ENCODE measurements at places on chromosomes 12 and 14.
A peak's percentile ranks its signal among the peaks of the same experiment; 100 is the strongest.

- no peak for DNase-seq
These were observed 97.1 kb downstream of the MYF5 start for GRCh38 chr12:80813820-80814219.

GRCh38 chr12:20314328-20314727 lies 54.0 kb upstream of the PDE3A start:
- DNase-seq = no peak

DNA sequence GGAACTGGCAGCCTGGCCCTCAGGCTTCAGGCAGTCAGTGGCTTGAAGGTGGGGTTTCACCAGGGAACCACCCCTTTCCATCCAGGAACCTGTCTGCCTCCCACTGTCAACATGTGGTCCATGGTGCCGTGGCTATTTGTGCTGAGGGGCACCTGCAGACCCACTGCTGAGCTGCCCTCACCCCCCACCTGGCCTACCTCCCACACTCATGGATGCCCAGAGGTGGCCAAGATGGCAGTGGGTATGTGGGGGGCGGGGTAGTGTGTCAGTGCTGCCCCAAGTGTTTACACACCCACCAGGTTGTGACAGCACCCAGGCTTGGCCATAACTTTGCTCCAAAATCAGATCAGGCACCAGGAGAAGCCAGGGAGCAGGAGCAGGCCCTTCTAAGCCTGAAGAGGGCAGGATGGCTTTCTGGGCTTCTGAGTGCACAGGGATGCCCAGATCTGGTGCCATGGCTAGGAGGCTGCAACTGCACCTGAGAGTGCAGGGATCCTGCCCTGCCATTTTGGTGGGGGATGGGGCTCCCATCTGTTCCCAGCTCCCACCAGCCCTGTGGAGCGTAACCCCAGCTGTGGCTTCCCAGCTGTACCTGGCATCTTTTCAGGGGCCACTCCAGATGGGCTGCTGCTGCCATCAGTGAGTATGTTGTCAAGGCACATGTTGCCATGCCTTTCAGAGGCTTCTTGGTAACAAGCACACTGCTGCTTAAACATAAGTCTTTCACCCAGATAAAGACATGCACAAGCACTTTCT lies 263.9 kb downstream of the LRIG3 start:
- DNase-seq = no peak

- DNase-seq = no peak
These were observed 9.3 kb upstream of the ITGA5 start for GRCh38 chr12:54428050-54429013.

DNA sequence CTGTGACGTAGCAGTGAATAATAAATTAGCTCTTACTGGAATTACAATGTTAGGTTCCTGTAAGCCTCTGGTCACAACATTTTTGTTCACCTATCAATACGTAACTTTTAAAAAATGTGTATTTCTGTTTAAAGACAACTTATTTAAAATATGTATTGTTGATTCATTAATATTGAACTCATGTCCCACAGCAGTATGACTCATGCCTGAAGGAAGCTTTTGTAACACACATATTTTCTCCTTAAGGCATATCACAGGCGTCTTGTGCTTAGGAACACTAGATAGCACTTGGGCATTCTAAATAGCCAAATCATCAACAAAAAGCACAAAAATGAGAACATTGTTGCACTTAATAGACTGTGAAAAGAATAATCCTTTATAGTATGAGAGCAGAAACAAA lies 92.5 kb downstream of the GPHN start:
- DNase-seq = no peak

DNA sequence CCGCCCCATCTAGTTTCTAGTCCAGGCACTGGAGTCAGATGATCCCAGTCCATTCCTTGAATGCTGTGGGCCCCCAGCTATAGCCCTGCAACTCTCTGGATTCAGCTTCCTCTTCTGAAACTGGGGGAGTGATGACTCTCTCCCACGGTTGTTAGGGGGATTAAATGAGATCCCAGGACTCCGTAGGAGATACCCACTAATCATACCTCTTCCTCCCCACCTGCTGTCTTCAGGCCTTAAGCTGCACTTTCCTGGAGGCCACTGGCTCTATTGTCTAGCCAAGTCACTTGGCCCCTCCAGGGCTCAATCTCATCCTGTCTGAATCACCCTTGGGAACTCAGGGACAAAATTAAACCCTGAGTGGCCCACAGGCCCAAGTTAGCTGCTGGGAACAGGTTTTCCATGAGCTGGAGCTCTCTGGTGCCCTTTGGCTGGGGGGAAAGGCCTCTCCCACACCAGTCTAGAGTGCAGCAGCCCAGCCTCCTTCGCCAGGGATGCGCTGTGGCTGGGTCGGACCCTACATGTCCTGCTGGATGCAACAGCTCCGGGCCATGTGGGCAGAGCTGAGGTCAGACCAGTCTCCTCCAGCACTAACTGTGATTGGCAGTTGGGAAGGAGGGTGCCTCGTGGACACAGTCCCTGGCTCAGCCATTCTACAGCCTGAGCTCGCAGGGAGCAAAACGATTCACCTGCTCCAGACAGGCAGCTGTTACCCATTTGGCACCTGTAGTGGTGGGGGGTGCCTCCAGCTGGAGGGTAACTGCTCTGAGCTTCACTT lies 6.0 kb upstream of the ASB2 start:
- no peak for DNase-seq

- no peak for DNase-seq
These were observed 46.8 kb downstream of the ATP2B1 start for GRCh38 chr12:89661706-89662330.

DNA sequence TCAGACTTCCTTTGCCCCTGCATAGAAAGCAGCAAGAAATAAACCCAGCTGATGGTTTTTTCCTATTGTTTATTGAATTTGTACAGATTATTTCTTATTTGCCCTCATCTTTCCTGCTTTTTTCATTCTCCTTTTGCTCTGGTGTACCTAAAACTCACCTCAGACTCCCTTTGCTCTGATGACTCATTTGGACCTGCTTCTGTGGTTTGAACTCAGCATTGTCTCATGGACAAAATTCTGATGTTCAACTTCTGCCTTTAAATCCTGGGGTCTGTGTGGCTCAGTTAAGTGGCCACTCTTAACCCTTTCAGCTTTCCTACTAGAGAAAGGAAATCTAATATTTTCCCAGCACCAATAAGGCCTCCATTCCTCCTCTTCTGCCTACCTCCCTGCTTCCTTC lies 3.5 kb upstream of the SENP1 start:
- no peak for DNase-seq

DNA sequence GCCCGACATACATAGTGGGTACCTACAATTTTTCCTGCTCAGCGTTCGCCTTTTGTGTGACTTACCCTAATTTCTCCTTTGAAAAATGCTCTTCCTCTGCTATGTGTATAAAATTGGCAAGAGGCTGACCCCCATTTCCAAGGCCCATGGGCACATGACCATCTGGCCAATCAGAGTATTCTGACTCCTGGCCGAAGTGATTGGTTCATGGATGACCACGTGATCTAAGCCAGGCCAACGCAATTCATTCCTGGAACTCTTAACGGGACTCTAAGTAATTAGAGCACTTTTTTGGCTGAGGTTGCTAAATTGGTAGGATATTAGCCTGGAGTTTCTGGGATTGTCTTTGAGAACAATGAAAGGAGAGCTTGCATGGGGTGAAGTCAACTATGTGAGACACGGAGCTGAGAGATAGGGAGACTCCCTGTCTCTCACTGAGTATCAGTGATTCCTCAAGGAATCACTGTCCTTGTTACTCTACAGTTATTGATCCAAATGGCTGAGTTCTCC lies 110.1 kb upstream of the TBX3 start:
- no peak for DNase-seq

DNA sequence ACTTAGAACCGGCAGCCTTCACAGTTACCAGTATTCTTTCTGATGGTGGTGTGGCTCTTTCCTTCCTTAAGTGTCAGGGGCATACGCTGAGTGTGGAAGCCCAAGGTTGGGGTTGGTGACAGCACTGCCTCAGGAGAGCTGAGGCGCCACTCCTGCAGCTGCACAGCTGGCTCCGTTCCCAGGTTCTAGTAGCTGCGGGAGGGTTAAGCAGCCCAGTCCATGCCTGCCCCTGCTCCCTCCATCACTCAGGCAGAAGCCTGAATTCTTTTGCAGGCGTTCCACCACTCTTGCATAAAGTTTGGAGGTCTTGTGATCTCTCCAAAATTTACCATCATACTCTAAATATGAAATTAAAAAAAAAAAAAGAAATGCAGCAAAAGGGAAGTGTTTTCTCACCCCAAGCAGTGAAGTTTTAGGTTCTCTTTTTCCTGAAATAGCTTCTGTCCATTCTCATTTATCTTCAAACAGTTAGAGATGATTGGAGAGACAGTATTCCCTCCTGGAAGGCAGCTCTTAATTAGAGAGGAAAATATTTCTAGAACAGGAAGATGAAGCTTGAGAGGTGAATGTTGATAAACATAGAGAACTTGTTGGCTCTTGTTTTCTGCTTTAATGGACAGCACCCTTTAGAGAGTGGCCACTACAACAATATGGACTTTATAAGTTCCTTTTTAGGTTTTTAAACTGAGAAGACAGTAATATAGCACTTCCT lies 136.1 kb downstream of the FGD4 start:
- DNase-seq = no peak

- no peak for DNase-seq
These were observed 10.3 kb upstream of the RIC8B start for GRCh38 chr12:106764220-106764619.

- DNase-seq = no peak
These were observed 15.5 kb upstream of the SYT10 start for GRCh38 chr12:33455096-33455495.

DNA sequence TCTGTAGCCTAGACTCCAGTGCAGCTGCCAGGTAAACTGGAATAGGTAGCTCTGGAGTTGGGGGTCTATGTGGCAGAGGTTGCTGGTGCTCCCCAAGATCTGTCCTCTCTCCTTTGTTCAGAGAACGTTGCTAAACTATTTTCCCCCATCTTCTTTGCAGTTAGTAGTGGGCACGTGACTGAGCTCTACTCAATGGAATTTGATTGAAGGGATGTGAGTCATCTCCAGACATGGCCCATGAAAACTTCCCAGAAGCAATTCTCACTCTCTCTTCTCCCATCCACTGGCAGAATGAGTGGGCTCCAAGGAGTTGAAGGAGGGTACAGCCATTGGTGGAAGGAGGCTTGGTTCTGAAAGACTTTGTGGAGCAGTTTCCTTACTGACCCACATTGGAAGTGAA lies 44.0 kb downstream of the PAH start:
- no peak for DNase-seq

DNA sequence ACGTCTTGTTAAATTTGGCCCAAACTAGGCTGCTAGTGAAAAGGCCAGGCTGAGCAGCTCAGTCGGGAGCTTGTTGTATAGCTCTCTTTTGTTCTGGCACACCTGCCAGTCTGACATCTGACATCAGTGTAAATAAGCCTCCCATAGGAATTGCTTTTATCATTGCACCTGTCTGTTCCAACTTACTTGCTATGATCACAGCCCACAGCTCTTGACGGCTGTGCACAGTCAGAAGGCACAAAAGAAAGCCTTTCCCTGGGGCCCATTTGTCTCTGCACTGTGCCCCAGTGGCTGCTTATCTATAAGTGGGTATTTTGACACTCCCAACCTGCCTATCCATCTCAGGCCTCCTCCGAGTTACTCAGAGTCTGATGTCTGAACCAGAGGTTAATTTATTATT lies 324.5 kb downstream of the NUAK1 start:
- DNase-seq = no peak

GRCh38 chr12:90028635-90029051 lies 320.0 kb upstream of the ATP2B1 start:
- peak; percentile 33 for DNase-seq

DNA sequence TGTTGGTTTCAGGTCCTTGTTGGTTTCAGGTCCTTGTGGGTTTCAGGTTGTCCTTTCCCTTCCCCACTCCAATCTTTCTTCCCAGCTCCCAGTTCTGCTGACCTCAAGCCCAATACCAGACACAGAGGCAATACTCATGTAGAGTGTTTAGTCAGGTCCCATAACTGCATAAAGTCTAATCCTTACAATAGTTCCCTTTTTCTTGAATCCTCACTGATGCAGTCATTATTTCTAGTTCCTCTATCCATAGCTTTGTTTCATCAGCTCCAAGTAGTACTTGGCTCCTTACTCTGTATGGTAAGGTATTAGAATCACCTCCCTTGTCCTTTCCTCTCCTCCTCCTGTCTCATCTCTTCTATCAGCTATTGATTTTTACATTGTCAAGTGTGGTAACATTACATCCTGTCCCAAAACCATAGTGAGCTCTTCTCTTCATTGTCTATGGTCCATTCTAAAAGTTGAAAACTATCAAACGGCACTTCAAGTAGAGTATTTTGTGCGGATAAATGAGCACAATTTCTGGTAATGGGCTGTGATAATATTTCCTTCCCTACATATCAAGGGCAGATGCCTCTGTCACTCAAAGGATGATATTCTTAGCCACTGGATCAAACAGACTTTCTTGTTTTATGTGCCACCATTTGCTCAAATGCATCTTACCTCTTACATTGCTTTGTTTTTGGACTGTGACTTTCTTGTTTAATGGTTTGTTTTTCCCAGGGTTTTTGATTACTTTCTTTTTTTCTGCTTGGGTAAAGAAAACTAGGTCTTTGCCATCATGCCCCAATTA lies 57.2 kb upstream of the JDP2 start:
- no peak for DNase-seq

GRCh38 chr12:131613678-131614077 lies 97.2 kb upstream of the SFSWAP start:
- DNase-seq = no peak

- DNase-seq = no peak
These were observed 1.6 kb downstream of the CLEC2B start for GRCh38 chr12:9867531-9867930.

- no peak for DNase-seq
These were observed 49.4 kb downstream of the DYNC1H1 start for GRCh38 chr14:102013669-102014200.

DNA sequence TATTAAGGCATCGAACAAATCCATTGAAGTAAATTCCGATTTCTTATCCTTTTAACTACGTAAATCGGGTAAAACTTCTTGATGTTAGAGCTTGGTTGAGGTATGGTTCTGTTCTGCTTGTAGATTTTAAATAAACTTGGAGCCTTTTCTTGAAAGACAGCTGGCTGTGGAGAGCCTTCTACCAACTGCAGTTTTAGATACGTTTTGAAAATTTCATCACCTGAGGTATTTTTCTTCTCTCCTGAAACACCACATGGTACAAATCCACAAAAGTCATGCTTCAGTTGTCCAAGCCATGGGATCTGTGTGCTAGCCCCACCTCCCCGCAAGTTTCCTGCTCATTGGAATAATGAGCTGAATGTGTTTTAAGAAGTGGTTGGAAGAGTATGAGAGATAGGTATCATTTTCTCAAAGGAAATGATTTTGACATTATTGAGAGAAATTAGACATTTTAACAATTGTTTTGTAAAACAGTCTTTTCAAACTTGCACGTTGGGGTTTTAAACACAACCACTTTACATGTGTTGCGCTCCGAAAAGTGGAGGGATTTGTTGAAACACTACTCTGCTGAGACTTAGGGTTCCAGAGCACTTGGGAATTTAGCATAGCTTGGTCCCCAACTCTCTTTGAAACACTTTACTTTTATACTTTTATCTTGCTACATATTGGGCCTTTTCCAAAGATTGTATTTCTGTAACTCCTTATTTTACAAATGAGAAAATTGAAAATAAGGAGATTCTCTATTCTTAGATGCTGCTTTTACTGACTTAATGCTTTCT lies 1.4 kb downstream of the PPM1A start:
- DNase-seq = no peak

Data from activated CD4-positive, alpha-beta T cell treated with anti-CD3 and anti-CD28 coated beads, Interleukin-2, Interleukin-4, amounts not matched to agents 100 ng/mL and 50 ng/mL, durations not matched to agents 16 hours and 8 hours (primary cell).